CD4-positive, alpha-beta T cell treated with Interleukin-4 for 1 hour (primary cell): ENCODE measurements at places on chromosomes 13 and 19.

DNA sequence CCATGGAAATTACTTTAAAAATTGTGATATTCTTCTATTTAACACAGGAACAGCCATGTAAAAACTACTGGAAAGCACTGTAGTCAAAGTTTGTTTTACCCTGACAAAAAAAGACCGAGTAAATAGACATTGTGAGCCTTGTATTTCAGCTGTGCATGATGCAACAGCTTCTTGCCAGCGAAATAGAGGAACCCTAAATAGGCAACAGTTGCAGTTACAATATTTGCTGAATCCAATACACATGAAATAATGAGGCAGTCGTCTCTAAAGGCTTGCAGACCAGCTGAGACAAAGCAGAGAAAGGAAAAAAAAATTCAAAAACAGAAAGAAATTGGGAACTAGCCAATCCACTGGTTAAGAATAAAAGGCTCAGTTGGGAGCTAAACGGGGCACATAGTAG, 1001.1 kb downstream of the OLFM4 start:
- no peak for DNase-seq

DNA sequence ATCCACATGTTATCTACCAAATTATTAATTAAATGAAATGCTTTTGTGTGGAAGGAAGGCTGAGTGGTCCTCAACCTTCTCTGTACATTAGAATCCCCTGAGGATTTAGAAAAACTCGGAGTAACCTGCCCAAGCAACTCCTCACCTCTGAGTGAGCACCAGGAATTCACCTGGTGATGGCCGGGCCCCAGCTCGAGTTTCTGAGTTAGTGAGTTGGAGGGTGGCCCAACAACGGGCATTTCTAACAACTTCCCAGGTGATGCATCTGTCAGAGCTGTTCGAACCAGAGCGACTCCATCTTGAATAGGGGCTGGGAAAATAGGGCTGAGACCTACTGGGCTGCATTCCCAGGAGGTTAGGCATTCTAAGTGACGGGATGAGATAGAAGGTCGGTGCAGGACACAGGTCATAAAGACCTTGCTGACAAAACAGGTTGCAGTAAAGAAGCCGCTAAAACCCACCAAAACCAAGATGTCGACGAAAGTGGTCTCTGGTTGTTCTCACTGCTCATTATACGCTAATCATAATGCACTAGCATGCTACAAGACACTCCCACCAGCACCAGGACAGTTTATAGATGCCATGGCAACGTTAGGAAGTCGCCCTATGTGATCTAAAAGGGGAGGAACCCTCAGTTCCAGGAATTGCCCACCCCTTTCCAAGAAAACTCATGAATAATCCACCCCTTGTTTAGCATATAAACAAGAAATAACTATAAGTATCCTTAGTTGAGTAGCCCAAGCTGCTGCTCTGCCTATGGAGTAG, 44.2 kb upstream of the SHISA2 start:
- no peak for DNase-seq

GRCh38 chr13:114275304-114275703, 6.1 kb upstream of the UPF3A start:
- no peak for DNase-seq

GRCh38 chr19:34560229-34560628, 78.7 kb downstream of the WTIP start:
- no peak for DNase-seq

GRCh38 chr19:35268536-35269437, at the start of gene USF2:
USF2 (plus strand) TSS chr19:35268962; CDS start chr19:35269102, 140 bp downstream.
- DNase-seq = peak; percentile 63

DNA sequence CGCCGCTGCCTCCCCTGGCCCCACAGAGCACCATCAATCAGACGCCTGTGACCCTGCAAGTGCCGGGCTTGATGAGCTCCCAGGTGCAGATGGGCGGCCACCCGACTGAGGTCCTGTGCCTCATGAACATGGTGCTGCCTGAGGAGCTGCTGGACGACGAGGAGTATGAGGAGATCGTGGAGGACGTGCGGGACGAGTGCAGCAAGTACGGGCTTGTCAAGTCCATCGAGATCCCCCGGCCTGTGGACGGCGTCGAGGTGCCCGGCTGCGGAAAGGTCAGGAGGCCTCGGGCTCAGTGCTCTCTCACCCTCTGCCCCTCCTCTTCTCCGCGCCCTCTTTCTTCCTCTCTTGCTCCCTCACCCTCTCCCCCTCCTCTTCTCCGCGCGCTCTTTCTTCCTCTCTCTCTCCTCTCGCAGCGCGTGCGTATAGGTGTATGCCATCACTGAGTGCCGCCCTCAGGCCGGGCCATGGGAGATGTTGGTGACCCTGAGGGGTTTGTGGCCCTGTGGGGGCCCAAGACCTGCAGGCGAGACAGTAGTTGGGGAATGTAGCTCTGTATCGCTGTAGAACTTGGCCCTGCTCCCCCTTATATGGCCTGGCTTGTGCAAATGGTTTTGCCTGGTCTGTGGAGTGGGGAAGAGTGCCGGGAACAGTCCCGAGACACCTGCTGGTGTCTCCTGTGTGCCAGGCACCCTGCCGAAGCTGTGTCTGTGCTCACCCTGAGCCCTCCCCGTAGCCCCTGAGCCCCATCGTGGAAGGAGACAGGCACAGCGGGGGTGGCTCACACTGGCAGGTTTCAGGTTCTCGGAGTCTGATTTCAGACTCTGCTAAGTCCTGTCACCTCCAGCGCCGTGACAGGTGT, 5.4 kb upstream of the EPN1 start:
- no peak for DNase-seq

GRCh38 chr19:33767898-33768413, 28.7 kb upstream of the KCTD15 start:
- no peak for DNase-seq

DNA sequence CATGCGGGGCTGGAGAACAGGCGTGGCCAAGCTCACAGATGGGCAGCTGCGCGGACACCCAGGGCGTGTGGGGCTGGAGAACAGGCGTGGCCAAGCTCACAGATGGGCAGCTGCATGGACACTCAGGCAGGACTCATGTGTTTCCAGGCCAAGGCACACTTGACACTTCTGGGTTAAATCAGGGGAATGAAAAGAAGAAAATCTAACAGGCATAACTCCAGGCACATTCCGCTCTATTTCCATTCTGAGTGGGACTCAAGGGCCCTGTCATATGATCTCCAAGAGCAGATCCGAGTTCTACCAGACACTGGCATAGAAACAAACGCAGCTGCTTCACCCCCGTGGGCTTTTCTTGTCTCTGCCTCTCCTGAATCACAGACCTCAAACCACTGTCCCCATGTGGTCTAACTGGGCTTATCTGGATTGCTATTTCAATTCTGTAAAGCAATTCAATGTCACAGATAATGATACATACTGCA, 17.4 kb upstream of the C13orf46 start:
- DNase-seq = no peak
